ENCODE measurements at places on chromosomes 4 and X.

DNA sequence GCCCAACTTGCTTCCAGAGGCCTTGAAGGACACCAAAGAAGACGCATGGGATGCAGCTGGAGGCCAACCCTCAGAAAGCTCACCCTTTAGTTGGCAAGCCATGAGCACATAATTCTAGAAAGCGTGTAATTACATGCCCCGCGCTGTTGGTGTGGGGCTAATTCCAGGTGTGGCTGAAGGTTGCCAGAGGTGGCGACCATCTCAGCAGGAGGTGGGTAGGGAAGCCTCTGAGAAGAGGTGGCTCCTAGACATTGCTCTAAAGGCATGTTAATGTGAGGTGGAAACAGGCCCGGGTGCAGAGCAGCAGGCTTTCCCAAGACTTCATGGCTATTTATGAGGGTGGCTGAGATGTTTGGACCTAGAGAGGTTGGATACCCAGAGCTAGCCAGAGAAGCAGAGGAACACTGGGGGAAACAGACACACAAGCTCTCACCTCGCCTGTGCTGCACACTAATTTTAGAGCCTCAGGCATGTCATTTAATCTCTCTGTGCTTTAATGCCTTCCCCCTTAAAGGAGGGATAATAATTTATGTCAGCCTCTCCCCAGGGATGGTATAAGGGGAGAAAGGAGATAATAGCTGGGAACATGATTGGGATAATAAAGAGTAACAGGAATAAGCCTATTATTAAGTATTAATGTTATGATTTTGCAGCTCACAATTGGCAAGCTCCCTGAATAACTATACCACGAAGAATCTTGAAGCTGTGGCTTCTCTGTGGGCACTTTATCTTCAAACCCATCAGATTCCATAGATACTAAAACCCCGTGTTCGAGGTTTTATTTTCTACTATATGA, 60.0 kb upstream of the HELT start:
- DNase-seq = no peak

- DNase-seq = no peak
These were observed 1145.6 kb upstream of the DIAPH2 start for GRCh38 chrX:95539041-95539440.

DNA sequence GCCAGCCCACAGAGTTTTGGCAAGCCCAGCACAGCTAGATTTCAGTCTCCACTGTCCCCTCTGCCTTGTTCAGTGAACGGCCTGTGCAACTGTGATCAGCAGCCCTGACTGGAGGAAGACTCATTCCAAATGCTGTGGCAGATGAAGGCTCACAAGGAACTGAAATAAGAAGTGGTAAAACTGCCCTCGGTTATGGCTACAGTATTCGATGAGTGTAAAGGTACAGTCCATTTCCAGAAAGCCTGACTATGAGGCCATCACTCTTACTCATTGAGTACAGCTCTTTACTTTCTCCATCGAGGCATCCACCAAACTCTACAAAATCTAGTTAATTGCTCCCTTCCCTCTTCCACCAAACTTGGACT, 69.1 kb downstream of the RHOH start:
- DNase-seq = no peak

DNA sequence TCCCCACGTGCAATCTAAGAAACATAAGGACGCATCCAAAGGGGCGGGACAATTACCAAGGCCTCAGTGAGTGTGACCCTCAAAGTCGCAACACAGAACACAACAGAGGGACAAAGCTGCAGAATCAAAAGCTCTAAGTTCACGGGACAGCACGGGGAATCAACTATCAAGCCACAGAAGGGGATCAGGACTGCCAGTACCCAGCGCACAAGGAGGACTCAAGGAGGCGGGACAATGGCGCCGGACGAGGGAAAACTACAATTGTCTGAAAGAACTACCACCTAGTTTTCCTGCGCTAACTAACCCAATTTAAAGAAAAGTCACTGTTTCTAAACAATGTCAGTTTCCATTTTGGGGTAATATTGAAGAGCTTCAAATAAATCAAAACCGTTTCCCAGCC, 1.3 kb downstream of the FAM53A start:
- no peak for DNase-seq

GRCh38 chr4:87962398-87963146, 12.9 kb upstream of the SPP1 start:
- DNase-seq = no peak

DNA sequence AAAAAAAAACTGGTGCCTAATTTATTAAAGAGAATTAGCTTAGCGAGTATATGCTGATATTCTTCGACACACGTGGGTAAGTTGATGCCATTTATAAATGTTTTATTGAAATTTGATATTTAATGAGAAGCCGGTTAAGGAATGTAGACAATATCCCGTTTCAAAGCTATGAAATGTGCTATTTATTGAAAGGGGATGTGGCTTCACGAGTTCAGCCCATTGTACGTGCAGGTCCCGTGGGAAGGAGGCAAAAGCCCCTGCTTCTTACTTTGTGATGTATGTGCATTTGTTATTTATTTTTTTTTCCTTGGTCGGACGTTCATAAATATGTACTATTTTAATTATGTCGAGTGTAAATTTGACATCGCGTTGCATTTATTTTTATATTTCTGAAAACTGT, 20.2 kb downstream of the SHOX start:
- DNase-seq = no peak

DNA sequence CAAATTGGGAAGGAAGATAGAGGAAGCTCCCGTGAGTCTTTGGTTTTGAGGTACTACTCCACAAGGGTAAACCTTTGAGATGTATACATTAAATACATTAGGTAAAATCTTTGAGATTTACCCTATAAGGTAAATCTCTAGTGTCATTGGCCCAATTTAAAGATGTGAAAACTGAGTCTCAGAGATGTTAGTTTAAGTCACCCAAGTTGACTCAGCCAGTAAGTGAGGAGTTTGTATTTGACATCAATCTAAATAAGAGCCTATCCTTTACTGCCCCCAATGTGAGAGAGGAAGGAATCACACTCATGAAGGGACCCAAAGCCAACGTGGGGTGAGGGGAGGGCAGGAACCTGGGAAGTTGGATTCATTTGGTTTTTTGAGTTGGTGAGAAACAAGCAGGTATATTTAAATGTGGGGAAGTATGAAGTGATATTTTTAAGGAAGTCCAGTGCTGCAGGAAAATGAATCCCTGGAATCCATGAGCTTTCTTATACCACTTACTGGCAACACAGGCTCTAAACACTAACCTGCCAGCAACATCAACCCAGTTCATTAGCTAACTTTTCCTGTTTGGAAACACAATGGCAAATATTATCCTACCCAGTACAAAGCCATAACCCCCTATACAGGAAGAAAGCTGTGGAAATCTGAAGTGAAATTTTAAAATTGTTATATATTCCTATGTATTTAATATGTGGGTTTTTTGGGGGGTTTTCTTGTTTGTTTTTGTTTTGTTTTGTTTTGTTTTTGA, 55.3 kb downstream of the PALLD start:
- DNase-seq = no peak

DNA sequence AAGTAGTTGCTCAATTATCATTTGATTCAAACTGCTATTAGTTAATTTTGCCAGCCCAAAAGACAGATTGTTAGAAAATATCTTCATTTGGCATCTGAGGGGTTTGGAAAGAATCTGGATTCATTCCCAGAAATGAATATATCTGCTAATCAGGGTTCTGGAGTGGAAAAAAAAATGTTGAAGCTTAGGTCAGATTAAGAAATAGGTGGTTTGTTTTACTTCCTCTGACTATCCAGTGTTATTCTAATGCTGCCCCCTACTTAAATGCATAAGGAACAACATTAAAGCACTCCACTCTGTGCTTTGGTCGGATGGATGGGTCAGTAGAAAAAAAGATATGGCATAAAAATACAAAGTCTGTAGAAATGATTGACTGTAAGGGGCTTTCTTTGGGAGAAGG, 89.0 kb downstream of the LUZP4 start:
- peak; percentile 12 for DNase-seq

- DNase-seq = peak; percentile 28
These were observed 121.2 kb upstream of the NAP1L5 start for GRCh38 chr4:88818631-88819470.
